ENCODE measurements at places on chromosomes 12 and 14.

- no peak for DNase-seq
Observed at GRCh38 chr12:54432815-54433164, 13.7 kb upstream of the ITGA5 start.

DNA sequence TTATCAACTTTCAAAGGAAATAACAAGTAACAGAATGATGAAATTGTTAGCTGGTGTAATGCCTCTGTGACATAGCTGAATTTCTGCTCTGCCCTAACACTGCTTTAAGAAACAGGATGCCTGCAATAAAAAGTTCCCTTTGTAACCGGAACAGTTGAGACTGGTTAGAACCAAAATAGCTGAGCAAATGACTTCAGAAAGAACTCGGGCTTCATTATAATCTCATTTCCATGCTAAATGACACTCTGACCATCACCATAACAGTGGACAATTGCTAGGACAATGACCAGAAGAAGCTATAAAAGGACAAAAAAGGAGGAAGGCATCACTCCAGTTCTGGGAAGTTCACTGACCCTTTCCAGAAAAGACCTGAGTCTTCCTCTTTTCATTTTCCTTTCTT, 23.5 kb upstream of the PYGL start:
- no peak for DNase-seq

- no peak for DNase-seq
Observed at GRCh38 chr14:67377916-67378315, 17.8 kb downstream of the EIF2S1 start.

DNA sequence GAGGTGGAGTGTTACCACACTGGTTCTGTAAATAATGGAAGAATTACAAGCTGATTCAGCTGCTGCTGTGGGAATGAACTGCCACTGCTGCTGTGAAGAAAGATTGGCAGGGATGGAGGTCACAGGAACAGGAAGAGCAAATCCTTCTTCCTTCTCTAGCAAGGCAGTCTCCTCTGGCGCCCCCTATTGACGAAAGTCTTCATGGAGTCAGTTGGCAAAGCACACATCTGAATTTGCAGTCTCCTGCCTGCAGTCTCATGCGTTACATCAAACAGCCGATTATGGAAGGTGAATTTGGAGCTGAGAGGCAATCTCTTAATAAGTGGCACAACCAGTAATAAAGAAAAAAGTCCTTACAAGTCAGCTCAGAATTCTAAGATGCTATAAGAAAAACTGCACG, 106.0 kb upstream of the TMTC1 start:
- DNase-seq, result peak; percentile 52

DNA sequence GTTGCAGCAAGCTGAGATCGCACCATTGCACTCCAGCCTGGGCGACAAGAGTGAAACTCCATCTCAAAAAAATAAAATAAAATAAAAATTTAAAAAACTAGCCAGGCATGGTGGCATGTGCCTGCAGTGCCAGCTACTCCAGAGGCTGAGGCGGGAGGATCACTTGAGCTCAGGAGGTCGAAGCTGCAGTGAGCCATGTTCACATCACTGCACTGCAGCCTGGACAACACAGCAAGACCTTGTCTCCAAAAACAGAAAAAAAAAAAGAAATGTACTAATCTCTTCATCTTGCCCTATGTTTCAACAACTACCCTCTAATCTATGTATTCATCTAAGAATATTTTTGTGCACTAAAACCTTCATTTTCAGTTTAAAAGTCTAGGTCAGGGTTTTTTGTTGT, 6.5 kb downstream of the NAA25 start:
- DNase-seq, result no peak

GRCh38 chr12:126286203-126286602, 1221.0 kb downstream of the AACS start:
- DNase-seq, result no peak

DNA sequence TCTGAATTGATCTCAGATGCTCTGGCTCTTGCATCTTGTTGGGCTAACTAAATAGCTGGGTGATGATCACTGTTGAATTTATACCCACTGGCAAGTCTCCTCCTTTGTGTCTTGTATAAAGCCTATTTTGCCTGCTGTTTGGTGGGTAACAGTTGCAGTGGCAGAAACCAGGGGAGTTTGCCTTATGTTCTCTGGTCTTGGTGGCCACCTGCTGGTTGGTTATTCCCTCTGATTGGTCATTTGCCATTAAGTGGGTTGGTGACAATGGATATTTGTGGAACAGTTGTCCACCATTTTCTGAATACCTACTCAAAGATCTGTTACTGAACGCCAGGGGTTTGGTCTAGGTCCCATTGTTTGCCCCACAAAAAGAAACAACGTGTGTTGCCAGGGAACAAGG, 52.1 kb downstream of the AVPR1A start:
- DNase-seq, result no peak

DNA sequence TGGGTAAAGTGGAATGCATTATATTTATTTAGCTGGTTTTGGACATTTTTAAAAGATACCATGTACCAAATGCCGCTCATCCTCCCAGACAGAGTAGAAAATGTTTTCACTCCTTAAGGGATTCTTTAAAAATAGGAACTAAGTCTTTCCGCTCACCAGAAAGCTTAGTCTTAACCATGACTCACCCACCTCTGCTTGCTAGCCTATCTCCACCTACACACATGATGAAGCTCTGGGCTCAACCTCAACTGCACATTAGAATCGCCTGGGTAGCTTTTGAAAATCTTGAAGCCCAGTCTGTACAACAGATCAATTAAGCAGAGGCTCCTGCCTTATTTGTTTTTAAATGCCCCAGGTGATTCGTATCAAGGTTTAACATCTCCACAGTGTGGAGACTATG, 260.5 kb downstream of the NEDD1 start:
- no peak for DNase-seq

DNA sequence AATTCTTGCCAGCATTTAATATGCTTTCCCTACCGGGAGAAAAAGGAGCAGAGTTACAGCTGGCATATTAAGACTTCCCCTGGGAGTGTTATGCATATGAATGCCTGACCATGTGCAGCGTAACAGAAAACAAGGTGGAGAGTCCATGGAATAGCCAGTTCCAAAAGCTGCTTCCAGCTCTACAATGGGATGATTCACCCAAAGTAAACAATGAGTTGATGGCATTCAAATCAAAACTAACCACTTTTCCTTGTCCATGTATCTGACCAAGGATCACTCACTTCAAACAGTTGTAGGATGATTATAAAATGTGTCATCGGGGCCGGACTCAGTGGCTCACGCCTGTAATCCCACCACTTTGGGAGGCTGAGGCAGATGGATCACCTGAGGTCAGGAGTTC, 48.1 kb upstream of the BICDL1 start:
- DNase-seq, result peak; percentile 68

DNA sequence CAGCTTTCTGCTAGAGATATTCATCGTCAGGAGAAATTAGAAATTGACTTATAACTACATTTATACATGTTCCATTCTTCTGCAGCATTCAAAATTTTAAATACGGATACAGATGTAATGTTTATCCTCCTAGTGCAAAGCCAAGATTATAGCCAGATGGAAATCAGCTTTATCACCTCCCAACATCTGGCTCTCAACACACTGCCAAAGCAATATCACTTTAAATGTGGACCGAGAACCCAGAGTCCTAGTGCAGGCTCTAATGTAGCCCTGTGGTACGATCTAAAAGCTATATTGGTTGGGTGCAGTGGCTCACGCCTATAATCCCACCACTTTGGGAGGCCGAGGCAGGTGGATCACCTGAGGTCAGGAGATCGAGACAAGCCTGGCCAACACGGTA, 6.5 kb downstream of the MLH3 start:
- no peak for DNase-seq

DNA sequence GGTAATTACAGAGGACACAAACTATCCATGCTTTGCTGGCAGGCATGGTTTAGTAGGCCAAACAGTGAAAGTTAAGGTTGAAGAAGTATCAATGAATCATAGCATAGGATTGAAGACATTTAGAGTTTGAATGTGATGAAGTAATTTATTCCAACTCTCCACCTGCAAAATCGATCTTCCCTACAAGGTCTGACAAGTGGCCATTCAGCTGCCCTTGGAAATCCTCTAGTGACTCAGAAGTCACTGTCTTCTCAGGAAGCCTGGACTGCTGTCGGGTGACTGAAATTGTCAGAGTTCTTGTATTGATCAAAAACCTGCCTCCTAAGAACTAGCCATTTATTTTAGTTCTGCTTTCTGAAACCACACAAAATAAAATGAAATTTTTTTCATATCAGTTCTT, 17.7 kb upstream of the STXBP6 start:
- no peak for DNase-seq

DNA sequence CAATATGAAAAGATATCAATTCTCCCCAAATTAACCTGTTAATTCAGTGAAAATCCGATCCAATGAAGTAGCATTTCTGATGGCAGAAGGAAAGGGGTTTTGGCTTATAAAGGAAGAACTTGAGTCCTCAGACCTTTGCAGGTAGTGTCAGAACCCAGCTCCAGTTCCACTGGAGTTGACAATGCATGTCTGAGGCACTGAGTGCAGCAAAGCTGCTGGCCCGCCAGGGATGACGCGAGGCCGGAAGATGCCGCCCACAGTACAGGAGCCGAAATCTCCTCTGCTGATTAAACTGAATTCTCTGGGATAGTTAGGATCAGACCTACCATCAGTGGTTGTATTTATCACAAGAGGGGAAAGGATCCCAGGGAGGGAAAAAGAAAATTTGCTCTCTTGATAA, 220.7 kb downstream of the MSRB3 start:
- no peak for DNase-seq

DNA sequence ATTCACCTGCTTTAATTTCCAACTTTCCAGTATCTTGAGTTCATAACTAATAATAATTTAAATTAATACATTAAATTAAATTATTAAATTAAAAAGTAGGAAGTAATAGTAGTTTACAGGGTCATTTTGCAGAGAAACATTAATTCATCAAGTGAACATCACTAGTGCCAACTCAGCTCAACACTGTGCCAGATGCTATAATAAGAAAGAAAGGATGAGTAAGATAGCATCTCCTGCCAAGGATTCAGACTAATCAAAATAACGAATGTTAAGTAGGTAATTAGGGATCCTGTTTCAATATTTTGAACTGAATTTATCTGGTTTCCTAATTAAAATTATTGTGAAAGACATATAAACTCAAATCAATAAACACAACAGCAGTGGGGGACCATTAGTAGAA, 596.7 kb downstream of the SLC6A15 start:
- DNase-seq, result no peak

- no peak for DNase-seq
Observed at GRCh38 chr12:118190266-118190665, 54.3 kb downstream of the PEBP1 start.

GRCh38 chr14:78383060-78383459, 212.9 kb downstream of the NRXN3 start:
- DNase-seq, result no peak

DNA sequence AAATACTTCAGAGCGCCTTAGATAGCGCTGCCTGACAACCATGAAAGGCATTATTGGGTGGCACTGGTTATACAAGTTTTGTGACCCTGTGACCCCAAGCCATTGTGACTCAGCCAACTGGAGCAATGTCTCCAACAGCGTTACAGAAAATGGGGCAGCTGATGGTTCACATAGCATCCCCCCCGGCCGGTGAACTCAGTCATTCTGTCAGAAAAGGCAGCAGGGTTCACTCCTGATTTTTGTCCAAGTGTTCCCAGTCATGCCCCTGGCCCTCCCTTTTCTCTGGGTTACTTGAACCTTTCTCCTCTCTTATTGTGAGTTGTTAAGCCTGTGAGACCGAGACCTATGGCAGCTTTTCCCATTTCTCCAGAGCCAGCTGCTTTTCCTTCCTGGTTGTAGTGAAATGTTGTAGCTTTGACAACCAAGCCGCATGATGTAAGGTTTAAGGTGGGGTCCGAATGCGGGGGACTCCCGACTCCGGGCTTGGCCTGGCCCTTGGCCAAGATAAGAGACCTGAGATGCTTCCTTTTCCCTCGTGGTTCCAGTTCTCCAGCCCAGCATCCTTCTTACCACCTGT, 22.0 kb downstream of the CD9 start:
- no peak for DNase-seq

DNA sequence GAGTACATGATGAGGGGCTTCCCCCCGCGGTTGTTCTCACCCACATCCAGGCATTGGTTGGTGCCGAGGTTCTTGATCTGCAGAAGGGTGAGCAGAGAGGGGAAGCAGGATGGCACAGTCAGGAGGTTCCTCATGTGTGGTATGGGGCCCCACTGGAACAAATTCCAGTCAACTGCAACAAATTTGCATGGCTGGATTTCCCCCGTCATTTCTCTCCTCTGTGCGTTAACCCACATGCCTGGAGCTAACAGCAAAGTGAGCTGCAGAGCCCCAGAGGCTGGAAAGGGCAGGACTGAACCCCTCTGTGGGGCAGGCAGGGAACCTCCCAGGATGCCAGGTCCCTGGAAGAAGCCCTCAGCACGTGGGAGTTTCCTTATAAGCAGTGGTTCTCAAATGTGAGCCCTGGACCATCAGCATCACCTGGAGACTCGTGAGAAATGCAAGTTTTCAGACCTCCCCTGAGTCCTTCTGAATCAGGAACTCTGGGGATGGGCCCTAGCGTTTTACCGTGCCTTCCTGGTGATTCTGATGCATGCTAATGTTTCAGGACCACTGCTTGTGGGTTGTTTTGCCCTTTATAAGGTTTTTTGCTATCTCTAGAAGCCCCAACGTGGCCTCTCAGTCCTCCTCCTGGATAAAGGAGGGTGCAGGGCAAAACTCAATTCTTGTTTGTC, 11.0 kb upstream of the CELA1 start:
- DNase-seq, result no peak

GRCh38 chr12:8088574-8088973, 6.5 kb downstream of the NECAP1 start:
- DNase-seq, result no peak

- no peak for DNase-seq
Observed at GRCh38 chr14:21036751-21037150, 2.1 kb upstream of the RNASE13 start.

GRCh38 chr14:23931721-23932289, 21.8 kb upstream of the DHRS4 start:
- DNase-seq, result no peak

DNA sequence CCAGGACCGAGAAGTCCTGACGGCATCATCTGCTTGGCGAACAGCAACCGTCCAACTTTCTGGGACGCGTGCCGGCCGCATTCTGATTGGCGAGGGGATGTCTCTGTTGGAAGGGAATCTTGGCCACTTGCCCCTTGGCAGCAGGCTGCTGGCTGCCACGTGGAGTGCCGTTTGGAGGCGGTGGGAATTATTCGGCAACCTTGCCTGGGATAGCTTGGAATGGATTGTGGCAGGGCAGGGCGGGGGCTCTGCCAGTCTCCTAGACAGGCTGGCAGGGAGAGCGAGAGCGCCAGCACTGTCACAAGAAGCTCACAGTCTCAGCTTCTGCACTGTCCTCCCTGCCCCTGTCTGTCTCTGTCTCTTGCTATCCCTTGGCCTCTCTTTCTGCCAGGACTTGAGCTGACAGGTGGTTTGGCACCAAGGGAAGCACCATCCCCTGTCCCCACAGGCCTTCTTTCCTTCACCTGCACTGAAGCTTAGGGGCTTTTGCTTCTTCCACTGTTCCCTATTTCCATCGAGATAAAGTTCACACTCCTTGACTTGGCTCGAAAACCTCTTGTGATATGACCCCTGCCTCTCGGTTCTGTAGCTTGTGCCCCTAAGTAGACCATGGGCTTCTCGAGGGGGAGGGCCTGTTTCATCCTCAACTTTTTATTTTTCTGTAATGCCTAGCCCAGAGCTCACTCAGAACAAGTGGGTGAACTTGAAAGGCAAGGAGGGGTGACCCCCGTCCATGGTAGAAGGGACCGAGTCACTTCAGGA, 201.9 kb downstream of the PHETA1 start:
- DNase-seq, result no peak
